ENCODE measurements at places on chromosomes 2 and 18. TPM values are rescaled to one million over a fixed set of nuclear protein-coding genes. Genes with fewer than 3 reads are reported as not detected.
A peak's percentile ranks its signal among the peaks of the same experiment; 100 is the strongest.

ARL5A gene
- 18.1 TPM for polyA plus RNA-seq

DNA sequence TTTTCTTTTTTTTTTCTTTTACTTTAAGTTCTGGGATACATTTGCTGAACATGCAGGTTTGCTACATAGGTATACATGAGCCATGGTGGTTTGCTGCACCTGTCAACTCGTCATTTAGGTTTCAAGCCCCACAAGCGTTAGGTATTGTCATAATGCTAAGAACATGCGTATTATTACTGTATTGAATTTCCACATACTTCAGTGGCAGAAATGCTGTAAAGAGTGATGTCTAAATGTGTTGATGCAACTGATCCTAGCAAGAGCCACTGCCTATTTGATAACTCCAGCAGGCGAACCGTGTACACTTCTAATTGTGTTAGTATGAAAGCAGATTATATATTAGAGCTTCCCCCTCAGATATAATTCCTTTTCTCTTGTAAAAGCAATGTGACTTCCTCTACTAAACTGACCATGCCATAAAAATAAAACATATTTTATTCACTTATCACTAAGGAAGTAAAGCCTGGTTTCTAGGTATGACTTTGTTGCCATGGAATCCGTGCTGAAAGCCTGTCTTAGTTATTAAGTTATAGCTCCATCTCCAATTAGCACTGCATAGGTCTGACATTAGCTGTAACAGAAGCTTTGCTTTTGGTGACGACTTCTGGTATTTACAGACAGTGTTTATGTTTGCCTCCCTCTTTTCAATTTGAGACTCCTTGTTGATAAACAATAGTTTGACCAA is 280.0 kb downstream of the GALR1 start:
- DNase-seq = no peak

GRCh38 chr2:66432801-66433694 is 1.9 kb upstream of the MEIS1 start:
- peak; percentile 95 for DNase-seq

DNA sequence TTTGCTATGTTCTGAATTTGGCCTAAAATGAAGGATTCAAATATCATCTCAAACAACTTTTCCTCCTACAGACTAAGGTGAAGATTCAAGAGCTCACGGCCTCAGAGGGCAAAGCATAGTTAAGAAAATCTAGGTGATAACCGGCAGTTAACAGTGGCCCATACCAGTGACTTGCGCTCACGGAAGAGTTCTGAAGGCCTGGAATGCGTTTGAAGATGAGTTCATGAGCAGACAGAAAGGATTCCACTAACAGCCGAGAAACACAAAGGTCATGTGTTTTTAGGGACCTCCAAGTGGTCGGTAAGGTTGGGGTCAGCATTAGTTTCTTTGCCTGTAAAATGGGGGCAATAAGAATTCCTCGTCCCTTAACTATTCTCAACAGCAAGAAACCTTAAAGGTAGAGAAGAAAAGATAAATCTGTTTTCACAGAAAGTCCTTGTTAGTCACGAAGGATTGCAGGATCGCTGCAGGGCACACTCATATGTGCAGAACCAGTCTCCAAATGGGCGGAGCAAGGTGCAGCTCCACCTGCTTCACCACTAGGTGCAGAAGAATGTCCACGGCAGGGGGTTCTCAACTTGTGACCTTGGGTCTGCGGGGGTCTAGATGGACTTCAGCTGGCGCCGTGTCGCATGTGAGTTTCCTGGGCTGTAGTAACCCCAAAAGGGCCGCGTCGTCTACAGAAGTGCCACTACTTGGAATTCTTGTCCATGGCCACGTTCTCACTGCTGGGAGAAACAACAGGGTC is 708 bp upstream of the RPIA start:
- DNase-seq = peak; percentile 60

- peak; percentile 24 for DNase-seq
These were observed 132.0 kb upstream of the CCDC195 start for GRCh38 chr2:224847961-224848850.

GRCh38 chr2:18124116-18124835 is 245.8 kb downstream of the KCNS3 start:
- no peak for DNase-seq

CCDC148 gene
- polyA plus RNA-seq = 6.6 TPM
